NCI-H345 (cell line): ENCODE measurements at places on chromosomes 5 and 9.
A peak's percentile ranks its signal among the peaks of the same experiment; 100 is the strongest.

DNA sequence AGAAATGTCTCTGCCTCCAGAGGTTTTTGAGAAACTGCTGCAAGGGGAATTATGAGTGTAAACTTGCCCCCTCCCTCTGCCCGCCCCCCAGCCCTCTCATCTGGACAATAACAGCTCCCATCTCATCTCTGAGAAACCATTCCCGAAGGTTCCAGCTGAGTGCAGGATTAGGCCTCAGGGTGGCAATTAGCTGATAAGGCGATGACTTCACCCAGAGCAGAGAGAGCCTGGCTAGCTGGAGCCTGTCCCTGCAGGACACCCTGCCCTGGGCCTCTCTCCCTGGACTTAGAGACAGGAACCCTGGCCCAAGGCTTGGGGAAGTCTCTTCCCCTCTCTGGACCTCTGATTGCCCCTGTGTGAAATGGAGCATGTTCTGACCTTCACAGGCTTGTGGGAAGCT, 45.7 kb upstream of the HAND1 start:
- DNase-seq, result no peak

DNA sequence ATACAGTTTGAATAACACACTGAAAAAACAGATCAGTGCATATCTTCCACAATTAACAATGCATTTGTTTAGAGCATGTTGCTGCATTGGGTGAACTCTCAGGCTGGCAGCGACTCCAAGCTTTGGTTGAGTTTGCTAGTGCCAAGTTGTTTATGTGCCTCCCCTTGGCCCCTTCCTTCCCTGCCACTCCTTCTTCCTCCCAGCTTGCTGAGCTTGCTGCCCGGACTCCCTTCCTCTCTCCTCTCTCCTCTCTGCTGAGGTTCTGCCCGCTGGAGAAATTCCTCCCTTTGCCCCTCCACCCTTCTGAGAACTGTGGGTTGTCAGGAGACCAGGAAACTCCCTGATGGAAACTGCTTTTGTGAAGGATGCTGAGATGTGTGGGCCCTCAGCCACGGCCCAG, 247.3 kb downstream of the PDZD2 start:
- DNase-seq, result no peak

DNA sequence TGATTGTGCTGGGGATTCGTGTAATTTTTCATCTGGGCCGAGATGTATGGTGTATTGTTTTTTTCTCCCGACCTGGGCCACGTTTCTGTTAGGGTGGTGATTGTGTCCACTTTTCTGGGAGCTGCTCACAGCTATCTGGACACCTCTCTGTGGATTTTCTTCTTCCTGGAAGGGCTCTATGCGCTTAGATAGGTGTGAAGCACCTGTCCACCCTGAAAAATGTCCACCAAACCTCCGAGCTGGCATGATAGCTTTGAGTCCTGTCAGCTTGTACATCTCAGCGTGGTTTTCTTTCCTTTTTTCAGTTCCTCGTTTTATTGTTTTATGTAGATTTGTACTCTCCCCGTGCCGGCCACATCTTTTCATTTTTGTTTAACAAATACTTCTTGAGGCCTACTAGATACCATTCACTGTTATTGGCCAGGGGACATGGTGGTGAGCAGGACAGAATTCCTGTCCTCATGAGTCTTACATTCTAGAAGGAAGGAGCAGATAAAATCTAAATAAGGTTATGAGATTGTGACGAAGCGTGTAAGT, 1.1 kb downstream of the UGCG start:
- DNase-seq, result peak; percentile 39

DNA sequence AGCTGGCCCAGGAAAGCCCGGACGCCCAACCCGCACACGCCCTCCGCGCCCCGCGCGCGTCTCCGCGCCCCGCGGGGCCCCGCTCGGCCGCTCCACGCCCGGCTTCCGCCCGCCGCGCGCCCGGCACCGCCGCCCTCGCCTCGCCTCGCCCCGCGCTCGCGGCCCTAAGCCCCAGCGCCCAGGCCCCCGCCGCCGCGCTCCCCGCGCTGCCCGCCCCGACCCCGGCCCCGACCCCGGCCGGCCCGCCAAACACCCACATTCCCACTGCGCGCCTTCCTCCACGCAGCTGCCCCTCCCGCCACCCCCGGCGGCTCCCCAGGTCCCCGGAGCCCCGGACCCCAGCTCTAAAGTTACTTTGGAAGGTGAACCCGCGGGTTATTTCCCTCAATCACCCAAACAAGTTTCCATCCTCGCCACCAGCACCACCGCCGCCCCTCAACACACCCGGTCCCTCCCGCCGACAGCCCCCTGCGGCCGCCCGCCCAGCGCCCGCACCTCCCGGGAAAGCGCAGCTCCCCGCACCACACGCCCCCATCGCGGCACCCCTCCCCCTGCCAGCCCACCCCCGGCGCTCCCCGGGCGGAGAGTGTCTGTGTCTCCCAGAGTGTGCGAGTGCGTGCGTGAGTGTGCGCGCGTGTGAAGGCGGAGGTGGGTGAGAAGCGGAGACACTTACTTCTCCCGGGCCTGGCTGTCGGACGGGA, 439 bp downstream of the SSBP2 start:
- no peak for DNase-seq

DNA sequence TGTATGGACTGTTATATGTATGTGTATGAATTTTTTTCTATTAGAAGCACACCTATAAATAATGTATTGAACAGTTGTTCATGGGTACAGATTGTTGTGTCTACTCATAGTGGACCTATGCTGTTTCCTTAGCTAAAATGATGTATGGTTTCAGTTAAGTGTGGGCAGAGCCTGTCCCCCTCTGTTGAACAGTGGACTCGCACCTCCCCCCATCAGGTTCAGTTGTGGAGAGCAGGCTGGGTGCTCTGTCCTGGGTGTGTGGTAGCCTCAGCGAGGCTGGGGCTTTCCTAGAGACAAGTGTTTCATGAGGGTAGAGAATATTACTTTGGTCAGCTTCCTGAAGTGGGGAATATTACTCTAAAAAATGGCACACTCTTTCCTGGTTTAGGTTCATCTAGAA, 47.4 kb upstream of the LRRTM2 start:
- DNase-seq, result no peak

GRCh38 chr5:65932676-65933075, 6.3 kb downstream of the ERBIN start:
- no peak for DNase-seq

GRCh38 chr5:180324601-180324950, 28.6 kb downstream of the GFPT2 start:
- DNase-seq, result no peak

DNA sequence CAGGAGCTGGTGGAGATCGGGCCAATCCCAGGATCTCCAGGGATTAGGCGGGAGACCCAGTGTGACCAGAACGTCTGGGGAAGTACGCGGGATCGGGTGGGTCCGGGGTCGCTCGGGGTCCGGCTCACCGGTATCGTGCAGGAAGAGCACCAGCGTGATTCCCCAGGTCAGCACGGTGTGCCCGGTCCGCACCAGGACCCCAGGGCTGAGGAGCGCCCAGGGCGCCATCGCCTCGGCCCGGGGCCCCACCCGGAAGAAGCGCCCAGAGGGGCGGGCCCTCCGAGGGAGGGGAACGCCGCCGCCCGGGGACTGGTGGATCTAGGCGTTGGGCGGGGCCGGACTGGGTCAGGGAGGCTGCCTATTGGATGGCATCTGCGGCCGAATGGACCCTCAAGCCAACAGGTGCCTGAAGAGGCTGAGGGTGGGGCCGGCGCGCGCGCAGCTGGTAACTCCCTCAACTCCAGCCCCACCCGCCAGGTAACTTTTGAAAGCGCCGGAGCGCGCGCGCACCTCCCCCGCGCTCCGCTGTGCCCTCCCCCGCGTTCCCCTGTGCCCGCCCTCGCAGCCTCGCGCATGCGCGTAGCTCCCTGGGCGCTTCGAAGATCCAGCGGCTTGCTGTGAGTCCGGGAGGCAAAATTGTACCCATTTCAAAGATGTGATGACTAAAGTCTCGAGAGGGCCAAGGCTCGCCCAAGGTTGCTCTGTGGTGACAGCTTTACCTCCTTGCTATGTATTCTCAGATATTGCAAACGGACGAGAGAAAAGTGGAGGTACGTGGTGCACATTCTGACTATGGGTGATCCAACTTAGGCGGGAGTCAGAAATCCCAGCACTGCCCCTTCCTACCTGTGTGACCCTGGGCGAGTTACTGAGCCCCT, at the start of gene ZDHHC12:
ZDHHC12 (minus strand) TSS at position 262 of the 878 bp plus-strand sequence; CDS start at position 228, 34 bp downstream.
- peak; percentile 99 for DNase-seq

DNA sequence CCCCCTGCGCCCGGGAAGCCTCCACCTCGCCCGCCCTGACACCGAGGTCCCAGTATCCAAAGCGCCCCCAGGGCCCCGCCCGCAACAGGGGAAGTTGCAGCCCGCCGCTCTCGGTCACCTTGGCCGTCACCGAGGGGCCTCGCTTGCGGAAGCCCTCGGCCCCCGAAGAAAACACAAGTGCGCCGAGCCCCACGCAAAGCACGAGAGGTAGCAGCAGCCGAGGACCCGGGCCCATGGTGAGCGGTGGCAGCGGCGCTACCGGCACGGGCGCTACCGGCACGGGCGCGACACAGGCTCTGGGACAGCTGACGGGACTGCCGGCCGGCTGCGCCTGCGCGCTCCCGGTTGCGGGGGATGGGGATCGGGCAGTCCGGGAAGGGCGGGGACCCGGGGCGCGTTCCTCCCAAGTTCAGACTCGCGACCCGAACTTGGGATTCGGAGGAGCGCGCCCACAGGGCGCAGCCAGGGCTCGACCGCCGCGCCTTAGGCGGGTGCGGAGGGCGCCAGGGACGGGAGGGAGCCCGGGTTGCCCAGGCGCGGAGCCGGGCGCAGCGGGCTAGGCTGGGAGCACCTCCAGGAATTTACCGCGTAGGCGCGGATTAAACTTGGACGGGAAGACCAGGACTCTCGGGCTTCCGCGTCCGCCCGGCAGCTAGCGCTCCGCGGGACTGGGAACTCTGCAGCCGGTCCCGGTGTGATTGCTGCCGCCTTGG, at the start of gene PPIC:
PPIC (minus strand) TSS at position 335 of the 713 bp plus-strand sequence; CDS start at position 235, 100 bp downstream.
- peak; percentile 54 for DNase-seq

DNA sequence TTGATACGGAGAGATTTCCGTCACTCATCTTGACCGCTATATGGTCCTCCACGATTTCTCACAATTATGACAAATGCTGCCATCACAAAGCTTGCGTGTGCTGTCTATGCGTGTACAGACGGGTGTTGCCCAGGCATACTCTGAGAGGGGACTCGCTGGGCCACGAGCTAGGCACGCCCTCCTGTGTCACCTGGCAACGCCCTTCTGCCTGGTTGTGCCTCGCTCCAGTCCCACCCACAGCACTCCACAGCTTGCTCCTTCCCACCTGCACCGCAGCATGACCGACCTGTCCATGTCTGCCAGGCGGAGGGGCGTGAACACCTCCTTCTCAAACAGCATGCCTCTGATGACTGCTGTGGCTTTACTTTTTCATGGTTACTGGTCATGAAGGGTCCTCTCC, 55.6 kb downstream of the CAMSAP1 start:
- no peak for DNase-seq

- peak; percentile 38 for DNase-seq
Observed at GRCh38 chr5:30401479-30402058, 791.9 kb upstream of the CDH6 start.

GRCh38 chr9:107807183-107807582, 317.6 kb upstream of the KLF4 start:
- no peak for DNase-seq

GRCh38 chr5:5739490-5739945, 317.0 kb downstream of the ICE1 start:
- DNase-seq, result no peak

DNA sequence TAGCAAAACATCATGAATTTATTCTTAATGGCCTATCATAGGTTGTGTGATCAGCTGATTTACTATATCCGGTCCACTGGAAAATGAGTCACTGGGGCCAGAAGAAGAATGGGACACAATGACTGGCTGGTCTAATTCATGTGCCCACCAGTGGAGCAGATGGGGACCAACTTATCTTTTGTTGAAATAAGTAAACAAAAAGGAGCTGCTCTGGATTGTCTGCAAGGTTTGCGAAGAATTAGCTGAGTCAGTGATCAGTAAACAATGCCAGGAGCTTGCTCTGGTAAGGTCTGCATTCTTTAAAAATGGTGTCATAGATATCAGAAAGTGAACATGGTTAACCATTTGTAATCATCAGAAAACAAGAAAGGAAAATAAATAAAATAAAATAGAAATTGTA, 128.0 kb downstream of the RASEF start:
- DNase-seq, result no peak

DNA sequence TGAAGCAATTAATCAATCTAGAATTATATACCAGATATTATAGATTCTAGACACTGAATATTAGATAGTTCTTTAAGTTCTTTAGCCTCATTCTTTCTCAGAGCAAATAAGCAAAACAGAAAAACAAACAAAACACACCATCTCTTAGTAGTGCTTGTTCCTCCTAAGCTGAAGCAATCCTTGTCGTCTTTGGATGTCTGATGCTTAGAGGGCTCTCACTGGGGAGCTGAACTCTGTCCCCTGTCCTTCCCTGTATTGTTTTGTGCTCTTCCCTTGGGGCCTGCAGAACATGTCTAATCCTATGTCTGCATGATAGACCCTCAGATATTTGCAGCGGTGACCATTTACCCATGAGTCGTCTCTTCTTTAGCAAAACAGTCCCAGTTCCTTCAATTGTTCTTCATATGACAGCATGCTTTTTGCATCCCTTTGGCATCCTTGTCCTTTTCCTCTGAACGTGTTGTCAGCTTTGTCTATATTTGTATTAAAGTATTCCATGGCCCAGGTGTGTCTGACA, 114.3 kb downstream of the ARHGEF28 start:
- DNase-seq, result no peak

- no peak for DNase-seq
Observed at GRCh38 chr5:174531782-174532191, 192.6 kb upstream of the MSX2 start.

GRCh38 chr9:136984464-136985026, 1.8 kb downstream of the LCNL1 start:
- DNase-seq, result no peak

GRCh38 chr5:154520861-154521453, 42.9 kb upstream of the HAND1 start:
- peak; percentile 55 for DNase-seq

DNA sequence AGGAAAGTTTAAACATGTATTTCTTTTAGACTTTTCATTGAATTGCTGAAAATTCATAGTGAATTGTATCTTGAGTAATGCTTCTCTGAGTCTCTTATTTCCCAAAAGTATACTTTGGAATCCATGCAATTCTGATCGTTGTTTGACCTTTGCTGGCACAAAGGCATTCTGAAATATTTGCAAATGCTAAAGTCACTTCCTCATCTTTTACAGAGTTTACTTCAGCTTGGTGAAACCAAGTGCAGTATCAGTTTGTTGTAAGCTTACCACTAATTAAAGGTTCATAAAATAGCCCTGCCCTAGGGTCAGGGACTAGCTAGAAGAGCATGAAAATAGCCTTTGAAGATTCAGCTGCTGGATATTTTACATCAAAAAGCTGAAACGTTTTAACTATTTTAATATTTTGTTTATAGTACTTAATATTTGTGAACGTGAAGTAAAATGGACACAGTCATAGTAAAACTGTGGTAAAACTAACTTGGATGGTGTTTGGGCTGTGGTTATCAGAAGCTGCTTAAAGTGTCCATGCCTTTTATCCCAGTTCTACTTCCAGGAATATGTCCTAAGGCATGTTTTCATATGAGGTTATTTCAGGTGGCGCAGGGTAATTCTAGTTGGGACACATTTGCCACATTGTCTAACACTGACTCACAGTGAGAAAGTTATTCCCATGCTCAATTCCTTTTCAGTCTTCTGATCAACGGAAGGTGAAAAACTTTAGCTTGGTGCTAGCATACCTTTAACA, 45.3 kb downstream of the SLC22A5 start:
- DNase-seq, result no peak
